GM04503 (cell line): ENCODE measurements at places on chromosomes 12 and 14.

GRCh38 chr12:132363661-132364347 is 34.4 kb upstream of the GALNT9 start:
- no peak for DNase-seq

DNA sequence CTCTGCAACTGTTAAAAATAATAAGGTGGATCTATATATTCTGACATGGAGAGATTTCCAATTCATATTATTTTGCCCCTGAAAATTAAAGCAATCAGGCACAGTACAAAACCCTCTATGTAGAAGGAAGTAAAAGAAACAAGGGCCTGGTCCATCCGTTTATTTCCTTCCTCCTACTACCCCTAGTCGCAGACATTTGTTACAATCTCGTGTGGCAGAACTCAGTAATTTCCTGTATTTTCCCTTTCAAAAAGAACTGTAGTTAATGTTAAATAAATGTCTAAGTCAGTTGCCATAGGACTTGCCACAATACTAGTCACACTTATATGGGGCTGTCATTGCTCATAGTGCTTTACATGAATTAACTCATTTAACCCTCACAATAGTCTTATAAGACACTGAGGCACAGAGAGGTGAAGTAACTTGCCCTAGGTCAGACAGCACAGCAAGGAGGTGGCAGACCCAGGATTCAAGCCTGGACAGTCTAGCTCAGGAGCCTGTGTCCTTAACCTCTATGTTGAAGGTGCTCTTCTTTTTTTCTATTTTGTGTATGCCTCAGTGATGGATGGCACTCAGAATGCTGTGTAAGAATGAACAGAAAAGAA is 24.2 kb downstream of the NINJ2 start:
- no peak for DNase-seq

DNA sequence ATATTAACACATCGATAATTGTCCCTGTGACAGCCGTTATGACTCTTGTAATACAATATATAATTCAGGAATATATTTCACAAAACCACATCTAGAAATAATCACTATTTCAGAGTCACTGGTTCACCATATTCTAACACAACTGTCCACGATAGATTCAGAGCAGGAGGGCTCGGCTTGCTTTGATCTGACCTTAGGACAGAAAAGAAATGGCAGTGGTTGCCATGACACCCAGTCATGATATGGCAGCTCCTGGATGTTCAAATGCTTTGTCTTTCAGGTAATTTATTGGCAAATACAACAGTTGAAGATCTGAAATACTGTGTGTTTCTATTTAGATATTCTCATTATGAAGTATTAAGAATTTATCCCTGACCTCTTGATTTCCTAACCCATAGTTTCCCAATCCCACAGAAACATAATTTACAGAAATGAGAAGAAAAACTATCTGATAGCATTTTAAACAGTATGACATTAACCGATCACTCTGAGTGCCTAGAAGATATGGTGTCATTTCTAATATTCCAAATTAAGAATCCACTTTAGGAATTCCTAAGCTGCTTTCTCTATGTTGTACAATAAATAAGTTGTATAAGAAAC is 116.4 kb downstream of the EPS8 start:
- no peak for DNase-seq

DNA sequence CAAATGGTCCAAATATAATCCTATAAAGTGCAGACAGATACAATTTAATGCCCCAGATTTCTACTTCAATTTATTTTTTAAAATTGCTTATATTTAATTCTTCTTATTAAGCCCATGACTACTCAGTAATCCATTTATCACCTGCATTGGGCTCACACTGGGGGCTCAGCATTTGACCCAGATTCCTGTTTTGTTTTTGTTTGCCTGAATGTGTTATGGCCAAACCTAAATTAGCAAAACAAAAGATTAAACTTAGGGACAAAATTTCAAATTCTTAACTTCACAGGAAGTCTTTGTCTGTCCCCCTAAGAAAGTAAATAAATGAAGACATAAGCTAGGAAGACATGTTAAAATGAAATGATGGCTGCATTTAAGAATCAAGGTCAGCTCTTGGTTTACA is 322.3 kb downstream of the RMST start:
- no peak for DNase-seq

DNA sequence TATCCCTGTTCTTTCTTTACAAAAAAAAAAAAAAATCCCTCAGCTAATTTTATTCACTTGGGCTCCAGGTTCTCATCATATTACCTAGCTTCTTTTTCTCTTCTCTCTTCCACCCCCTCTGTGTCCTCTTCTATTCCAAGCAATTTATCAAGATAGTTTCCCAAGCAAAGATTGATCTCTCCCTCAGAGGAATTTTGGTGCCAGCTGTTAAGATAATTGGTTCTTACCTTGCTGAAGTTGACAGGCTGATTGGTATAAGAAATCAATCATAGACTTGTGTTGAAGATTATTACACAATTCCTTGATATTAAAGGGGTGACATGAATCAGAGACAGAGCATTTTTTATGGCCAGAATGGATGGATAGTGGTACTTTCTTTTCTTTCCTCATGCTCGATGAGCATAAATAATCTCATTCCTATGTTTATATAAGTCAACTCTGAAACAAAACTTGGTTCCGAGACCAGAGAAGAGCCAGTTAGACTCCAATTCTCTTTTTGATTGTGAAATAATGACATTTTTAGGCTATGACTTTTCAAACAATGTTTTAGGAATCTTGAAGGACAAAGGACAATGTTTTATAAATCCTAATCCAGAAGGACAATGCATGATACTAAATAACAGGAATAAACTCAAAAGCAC is 264.1 kb upstream of the PRKD1 start:
- no peak for DNase-seq

- DNase-seq = no peak
Observed at GRCh38 chr14:62988967-62989366, 56.3 kb downstream of the KCNH5 start.

DNA sequence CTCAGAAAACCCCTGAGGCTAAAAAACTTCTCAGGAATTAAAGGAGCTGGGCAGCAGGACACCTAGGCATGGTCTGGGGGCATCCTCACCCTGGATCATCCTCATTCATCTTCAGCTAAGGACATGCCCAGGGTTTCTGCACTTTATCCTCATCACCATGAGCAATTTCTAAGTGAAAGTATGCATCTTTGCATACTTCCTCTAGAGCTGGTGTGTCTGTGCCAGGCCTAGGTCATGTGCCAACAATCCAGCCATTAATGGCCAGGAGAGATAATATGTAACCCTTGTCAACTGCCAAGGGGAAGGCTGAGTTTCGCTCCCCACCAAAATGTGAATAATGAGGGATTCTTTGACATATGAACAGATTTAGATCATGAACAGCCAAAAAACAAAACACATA is 160.5 kb downstream of the KITLG start:
- DNase-seq = no peak

- no peak for DNase-seq
Observed at GRCh38 chr14:104081951-104082464, 3.5 kb upstream of the ASPG start.

GRCh38 chr12:46892887-46893286 is 67.1 kb upstream of the SLC38A4 start:
- DNase-seq = no peak

DNA sequence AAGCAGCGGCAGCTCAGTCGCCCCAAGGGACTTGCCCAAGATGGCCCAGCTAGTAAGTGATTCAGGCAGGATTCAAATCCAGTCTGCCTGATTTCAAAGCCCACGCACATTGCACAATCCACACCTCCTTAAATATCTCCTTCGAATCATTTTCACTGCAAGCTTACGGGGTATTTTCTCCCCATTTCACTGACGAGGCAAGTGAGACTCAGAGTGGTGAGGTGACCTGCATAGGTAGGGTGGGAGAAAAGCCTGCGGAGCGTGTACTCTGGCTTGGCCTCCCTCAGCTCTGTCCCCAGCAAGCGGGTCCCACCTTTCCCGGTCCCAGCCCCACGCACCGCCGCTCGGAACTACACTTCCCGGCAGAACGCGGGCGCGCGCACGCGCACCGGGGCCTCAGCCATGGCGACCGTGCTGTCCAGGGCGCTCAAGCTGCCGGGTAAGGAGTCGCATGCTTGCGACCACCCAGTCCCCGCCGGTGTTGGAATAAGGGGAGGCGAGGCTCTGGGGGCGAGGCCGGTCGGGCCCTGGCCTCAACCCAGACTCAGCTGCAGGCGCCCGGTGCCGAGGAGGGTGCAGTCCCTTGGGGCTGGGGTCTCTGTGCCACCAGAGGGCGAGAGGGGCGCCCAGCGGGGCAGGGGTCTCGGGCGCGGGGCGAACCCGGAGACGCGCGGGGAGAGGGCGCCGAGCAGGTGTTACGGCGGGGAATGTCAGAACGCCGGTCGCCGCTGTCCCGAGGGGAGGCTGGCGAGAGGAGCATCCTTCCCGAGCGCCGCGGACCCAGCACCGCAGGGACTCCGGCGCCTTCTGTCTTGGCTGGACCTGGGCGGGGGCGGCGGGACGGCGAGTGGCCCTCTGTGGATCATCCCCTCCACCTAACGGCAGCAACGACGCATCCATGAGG is at the start of gene FAM234B:
TSS of gene FAM234B (plus strand) at position 380 of the 904 bp plus-strand sequence. CDS start at position 403, 23 bp downstream.
- DNase-seq = no peak

- DNase-seq = no peak
Observed at GRCh38 chr12:13980538-13981295, 685 bp downstream of the GRIN2B start.

GRCh38 chr12:91432089-91432488 is 249.5 kb upstream of the DCN start:
- DNase-seq = no peak

DNA sequence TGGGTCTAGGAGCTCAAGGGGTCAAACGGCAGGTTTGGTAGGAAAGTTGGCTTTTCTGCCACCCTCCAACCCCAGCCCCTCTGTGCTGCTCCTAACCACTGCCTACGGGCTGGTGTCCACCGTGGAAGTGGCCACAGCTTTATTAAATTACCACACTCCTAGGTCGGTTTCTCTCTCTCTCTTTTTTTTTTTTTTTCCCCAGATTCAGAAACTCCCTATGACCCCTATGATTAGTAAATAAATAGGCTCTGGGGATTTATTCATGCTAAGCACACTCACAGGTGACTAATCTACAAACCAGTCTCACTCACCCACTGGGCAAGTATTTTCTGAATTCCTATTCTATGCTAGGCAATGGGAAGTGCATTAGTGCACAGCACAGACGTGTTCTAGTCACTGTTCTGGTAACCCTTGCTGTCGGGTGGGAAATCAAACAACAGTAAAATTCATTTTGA is 8.7 kb upstream of the DDX47 start:
- peak; percentile 79 for DNase-seq

- DNase-seq = no peak
Observed at GRCh38 chr12:42769455-42769854, 179.9 kb upstream of the PRICKLE1 start.

- no peak for DNase-seq
Observed at GRCh38 chr12:131628766-131629448, 82.0 kb upstream of the SFSWAP start.

DNA sequence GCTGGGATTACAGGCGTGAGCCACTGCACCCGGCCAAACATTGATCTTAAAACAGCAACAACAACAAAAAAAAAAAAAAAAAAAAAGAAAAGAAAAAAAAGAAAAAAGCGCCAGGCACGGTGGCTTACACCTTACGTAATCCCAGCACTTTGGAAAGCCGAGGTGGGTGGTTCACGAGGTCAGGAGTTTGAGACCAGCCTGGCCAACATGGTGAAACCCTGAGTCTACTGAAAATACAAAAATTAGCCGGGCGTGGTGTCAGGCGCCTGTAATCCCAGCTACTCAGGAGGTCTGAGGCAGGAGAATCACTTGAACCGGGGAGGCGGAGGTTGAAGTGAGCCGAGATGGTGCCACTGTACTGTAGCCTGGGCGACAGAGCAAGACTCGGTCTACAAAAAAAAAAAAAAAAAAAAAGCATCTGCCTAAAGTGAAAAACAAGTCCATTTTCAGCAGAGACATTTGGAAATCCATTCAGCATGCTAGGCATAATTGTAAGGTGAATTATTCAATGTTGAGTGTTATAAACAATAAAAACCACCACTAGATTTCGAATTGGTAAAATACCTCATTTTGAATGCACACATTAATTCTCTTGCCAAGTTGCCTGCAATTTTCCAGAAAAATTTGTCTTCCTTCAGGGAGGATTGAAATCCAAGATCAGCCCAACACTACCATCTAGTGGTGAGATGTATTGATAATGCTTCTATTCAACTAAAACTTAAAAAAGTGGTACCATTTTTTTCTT is 8.0 kb upstream of the CERS5 start:
- no peak for DNase-seq

- no peak for DNase-seq
Observed at GRCh38 chr12:52350786-52351185, 16.5 kb downstream of the KRT85 start.

DNA sequence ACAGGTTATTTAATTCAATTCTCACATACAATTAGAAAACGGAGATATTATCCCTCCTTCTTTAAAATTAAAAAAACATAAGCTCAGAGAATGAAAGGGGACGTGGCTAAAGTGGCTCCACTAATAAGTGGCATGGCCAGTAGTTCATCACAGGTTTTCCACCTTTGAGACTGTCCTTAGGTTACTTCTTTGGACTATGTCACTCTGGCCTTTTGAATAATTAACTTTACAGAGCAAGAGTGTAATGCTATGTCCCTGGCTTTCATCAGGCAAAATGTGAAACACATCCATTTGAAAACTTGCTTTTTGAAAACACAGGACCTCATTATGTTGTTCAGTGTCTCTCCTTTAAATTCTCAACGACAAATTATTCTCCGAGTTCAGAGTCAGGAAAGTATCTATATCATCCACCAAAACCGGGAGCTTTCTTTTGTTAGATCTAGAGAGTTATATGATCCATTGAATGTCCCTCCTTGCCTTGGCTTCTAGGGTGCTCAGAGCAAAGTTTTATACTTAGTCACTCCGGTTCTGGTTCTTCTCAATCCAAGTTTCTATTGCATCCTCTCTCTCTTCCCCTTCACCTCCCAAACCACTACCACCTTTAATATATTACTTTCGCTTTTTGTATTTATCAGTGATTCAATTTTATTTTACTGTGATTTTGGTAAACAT is 43.0 kb upstream of the BTG1 start:
- DNase-seq = no peak

DNA sequence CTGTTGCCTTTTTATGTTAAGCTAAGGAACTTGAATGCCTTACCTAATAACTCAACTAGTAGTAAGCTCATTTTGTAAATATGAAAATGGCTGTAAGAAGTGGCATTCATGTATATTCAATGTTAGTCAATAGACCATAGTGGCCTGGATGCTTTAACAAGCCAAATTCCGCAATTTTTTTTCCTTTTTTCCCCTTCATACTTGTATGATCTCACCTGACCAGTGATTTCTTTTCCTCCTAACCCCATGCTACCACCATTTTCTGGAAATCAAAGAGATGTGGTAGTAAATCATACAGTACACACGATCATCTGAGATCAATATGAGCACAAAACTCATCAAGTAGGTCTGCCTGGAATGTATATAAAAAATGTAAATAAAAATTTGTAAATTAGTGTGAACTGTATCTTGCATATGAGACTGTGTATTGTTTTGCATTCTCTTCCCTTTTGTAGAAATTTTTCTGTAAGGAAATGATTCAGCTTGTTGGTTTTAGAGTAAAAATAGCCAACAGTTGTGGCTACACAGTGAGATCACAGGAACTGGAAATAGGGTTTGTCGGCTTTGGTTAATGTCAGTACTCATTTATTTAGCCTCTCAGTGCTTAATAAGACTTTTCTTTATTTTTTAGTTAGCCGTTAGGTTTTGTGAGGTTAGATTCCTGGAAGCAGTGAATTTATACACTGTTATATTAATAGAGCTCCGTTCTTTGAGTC is 62.5 kb downstream of the ETNK1 start:
- DNase-seq = peak; percentile 42

- DNase-seq = no peak
Observed at GRCh38 chr14:54440476-54440872, 700 bp downstream of the CNIH1 start.

- no peak for DNase-seq
Observed at GRCh38 chr14:93120517-93120916, 4.8 kb upstream of the ITPK1 start.

GRCh38 chr12:58966939-58967338 is 46.6 kb upstream of the LRIG3 start:
- DNase-seq = no peak
